ENCODE measurements at places on chromosomes 11 and 22.
A peak's percentile ranks its signal among the peaks of the same experiment; 100 is the strongest.

DNA sequence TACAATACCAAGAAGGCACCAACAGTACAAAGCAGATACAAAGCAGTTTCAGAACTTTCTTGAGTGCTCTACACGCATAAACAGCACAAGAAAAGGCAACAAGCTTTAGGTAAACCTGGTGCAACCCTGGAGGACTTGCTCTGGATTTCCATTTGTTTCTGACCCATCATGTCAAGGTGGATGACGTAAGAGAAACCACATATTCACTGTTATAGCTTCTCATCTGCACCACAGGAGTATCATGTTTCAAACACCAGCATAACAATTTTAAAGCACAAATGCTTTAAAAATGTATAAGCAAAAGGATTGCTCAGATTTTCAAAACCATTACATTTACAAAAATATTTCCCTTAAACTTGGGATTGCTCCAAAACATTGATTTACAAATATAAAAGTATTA lies 25.0 kb upstream of the YPEL1 start:
- DNase-seq: no peak

DNA sequence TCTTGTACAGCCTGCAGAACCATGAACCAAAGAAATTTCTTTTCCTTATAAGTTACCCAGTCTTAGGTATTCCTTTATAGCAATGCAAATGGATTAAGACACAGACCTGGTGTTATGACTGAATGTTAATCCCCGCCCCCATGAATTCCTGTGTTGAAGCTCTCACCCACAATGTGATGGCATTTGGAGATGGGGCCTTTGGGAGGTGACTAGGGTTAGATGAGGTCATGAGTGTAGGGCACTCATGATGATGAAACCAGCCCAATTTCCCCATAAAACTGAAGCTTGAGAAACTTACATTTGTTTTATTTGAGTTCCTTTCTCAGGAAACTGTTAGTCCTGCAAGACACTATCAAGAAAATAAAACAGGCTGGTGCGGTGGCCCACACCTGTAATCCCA lies 115.8 kb upstream of the THY1 start:
- no peak for DNase-seq

- peak; percentile 5 for DNase-seq
These were observed 17.6 kb upstream of the SEPTIN5 start for GRCh38 chr22:19696504-19697276.

GRCh38 chr22:41286639-41287091 lies 678 bp upstream of the RANGAP1 start:
- DNase-seq: no peak

GRCh38 chr22:36027579-36027934 lies 1.1 kb downstream of the RBFOX2 start:
- DNase-seq: peak; percentile 61

- DNase-seq: no peak
These were observed 493 bp upstream of the CYTH4 start for GRCh38 chr22:37281646-37282384.

- no peak for DNase-seq
These were observed 121.2 kb downstream of the ABTB2 start for GRCh38 chr11:34236572-34236971.

DNA sequence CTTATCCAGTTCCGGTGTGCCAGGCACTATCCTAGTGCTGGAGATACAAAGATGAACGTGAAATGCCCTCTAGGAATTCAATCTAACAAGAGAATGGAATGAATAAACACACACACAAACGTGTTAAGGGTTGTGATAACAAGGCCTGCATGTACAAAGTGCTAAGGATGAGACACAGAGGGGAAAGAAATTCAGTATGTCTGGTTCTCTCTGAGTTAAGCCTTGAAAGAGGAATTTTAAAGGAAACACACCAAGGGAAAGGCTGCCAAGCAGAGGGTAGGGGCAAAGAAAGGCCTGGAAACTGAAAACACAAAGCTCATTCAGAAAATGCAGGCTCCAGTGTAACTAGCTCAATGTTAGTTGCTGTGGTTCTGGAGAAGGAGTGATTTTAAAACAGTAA lies 4.2 kb downstream of the CHKA start:
- DNase-seq: no peak

GRCh38 chr11:68870470-68870869 lies 28.8 kb upstream of the CPT1A start:
- DNase-seq: no peak

GRCh38 chr11:128902515-128903066 lies 11.4 kb downstream of the KCNJ5 start:
- DNase-seq: no peak

GRCh38 chr11:105168457-105168856 lies 28.9 kb upstream of the CARD18 start:
- DNase-seq: no peak

DNA sequence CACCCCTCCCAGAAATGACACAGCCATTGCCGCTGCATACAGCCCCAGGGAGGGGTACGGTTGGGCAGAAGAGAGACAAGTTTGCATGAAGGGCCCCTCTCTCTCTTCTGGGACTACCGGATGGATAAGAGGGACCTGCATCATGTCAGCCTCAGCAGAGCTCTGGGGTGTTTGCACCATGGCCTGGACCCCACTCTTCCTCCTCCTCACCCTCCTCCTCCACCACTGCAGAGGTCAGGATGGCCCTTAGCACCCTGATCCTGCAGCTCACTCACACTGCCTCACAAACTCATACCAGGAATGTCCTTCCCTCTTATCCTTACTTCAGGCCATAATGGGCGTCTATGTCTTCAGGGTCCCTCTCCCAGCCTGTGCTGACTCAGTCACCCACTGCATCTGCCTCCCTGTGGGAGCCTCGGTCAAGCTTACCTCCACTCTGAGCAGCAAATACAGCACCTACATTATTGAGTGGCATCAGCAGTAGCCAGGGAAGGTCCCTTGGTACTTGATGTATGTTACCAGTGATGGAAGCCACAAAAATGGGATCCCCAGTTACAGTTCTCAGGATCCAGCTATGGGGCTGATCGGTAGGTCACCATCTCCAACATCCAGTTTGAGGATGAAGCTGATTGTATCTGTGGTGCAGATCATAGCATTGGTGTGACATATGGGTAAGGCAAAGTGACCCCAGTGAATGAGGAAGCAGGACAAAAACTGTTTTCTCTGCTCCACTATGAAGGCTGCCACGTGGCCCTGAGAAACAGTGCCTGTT lies 62.2 kb upstream of the VPREB1 start:
- DNase-seq: no peak

- peak; percentile 78 for DNase-seq
These were observed 89.8 kb upstream of the PARVA start for GRCh38 chr11:12287374-12288211.

DNA sequence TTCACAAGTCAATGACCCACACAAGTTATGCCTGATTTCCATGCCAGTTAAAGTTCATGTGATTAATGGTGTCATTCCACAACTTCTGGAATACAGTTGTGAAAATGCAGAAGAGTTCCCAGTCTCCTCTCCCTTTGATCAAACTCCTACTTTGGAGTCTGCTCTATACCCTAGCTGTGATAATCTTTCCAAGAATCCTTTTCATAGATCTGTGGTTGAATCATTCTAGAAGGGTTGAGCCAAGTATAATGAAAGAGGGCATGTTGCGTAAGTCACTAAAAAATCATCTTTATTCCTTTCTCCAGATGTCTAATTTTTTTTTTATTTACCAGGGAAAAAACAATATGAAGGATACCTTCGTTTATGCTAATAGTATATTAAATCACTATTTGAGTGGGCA lies 89.7 kb upstream of the CARD18 start:
- DNase-seq: no peak

DNA sequence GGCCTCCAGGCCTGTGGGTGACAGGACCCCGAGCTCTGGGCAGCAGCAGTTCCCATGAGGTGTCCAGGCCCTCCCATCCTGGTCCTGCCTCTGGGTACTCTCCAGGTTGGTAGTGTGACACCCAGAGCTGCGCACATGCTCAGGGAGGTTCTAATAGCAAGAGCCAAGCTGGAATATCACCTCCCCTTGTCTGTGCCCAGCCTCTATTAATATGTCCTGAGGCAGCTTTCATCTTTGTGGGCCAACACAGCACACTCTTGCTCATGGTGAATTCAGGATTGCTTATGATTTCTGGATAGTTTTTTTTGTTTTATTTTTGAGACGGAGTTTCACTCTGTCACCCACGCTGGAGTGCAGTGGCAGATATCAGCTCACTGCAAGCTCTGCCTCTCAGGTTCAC lies 3.3 kb downstream of the P2RX6 start:
- DNase-seq: no peak

GRCh38 chr22:41976961-41977566 lies 7.8 kb downstream of the SEPTIN3 start:
- DNase-seq: no peak

DNA sequence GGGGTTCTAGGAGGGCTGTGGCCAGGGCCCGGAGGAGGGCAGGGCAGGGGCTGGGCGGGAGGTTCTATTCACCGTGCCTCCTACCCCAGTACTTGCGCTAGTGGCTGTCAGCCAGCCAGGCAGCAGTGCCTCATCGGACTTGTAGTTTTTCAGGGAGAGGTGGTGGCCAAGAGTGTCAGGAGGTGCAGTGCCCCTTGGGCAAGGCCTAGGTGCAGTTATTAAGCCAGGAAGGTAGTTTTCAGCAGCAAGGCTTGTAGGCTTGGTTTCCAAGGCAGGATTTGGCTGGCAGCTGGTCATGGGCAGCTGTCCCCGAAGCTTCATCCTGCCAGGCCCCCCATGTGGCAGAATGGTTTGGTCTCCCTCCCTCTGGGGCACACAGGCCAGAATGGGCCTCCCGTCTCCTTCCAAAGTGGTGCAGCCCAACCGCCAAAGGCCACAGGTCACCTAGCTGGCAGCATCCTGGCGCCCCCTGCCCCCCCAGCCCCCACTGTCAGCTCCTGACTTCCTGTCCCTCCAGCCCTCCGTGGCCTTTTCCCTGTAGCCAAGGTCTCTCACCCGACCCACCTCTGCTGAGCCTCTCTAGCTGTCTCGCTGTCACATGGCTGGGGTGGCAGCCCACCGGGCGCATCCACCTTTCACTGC lies 8.5 kb downstream of the CCDC88B start:
- no peak for DNase-seq
